ENCODE measurements at places on chromosomes 5 and 9.

DNA sequence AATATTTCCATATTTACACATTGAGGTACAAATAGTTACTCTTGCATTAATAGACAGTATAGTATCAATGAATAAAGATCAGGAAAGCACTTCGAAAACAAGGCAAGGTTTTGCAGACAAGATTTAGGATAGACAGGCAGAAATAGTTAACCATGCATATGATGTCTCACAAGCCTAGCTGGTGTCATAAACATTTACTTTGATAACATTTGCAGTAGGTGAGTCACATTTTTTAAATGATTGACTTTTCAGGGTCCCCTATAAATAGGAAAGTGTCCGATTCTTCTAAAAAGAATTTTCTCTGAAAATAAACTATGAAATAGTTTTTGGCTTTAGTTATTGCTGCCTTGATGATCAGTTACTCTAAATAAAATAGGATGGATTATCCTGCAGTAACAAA, 162.1 kb downstream of the SNX18 start:
- no peak for DNase-seq

DNA sequence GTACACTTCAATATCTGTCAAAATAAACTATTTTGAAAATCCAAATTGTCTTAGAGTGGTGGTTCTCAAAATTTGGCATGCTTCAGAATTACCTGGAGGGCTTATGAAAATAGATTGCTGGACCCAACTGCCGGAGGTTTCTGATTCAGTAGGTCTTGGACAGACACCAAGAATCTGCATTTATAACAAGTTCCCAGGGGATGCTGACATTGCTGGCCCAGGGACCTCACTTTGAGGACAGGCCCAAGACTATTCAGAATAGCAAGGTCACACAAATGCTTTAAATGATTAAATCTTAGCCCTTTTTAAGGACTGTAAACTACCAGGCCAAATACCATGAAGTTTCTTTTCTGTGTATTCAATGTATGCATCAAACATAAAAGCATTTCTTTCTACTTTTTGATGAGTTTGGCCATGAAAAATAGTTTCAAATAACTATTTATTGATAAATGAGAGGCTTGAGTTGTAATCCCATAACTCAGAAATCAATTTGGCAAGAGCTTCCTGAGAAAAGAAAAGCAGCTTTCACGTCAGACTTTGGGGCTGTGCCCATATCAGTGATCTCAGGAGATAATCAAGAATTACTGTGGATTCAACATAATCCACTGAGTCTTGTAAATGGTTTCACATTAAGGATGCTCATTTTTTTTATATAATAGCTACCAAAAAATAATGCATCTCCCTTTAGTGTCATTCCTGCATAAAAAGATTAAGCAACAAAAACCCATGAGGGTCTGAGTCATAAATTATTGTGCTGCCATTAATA, 191.4 kb downstream of the FRMD3 start:
- no peak for DNase-seq

DNA sequence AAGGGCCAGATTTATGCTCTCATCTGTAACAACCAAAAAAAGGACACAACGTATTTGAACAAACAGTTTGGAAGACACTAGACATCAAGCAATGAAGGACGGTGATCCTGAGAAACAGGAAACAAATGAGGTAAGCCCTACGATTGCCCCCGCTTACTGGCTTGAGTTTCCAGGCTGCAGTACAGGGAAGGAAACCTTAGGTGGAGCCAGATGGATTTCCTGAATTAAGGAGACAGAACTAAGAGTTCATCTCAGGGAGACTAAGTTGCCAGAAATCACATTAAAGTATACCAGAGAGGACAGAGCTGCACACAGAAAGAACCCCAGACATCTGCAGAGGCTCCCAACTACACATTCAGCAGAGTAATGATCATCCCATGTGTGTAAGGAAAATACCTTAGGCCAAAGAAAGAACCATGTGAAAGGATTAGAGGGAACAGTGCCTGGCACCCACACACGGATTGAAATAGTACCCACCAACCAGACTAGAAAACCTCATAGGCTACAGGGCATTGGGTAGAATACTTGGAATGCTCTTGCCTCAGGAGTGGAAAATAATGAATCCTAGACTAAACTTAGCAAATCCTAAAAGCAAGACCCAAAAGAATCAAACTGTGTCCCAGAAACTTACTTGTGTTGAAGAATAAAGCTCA, 99.3 kb upstream of the NIPBL start:
- no peak for DNase-seq

DNA sequence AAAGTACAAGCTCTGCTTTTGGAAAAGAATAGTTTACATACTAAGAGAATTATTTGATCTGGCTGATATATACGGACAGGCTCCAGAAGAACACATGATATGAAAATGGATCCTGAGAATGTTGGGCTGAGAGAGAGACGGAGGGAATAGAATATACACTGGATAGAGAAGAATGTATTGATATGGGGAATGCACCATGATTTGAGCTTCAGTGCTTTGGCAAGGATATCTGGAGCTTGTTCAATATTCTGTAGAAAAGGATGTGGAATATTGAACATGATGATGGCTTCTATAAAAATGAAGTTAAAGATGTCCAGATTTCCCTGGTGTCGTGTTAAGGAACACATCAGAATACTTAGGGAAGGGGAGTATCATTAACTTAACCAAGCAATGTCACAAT, 280.5 kb upstream of the VLDLR start:
- no peak for DNase-seq

DNA sequence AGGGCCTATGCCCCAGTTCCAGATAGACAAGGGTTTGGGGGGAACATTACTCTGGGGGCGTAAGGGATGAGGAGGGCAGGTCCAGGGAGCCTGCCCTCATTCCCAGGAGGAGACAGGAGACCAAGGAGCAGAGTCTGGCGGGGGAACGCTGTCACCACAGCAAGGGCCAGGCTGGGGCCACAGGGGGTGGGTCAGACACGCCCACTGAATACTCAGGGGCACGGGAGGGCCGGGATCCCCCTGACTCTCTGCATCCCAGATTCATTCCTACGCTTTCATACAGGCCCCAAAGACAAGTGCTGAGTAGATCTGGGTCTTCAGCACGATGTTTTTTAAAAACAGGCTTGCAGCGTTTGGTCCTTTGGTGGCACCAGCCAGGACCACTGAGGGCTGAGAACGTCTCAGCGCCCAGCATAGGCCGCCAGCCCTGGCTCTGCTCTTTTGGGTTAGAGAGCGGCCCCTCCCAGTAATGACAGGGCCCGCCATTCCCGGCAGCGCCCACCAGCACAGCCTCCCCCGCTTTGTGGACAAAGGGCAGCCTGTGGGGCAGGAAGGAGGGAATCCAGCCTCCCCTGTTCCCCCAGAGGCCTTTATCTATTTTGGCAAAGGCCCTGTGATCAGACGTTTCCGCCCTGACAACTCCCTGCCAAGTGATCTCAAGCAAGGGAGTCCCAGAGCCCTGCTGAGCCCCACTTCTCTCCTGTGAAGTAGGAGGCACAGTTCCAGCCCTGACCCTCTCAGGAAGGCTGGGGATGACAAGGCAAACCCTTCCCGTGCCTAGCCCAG, 24.9 kb downstream of the NEK6 start:
- no peak for DNase-seq

DNA sequence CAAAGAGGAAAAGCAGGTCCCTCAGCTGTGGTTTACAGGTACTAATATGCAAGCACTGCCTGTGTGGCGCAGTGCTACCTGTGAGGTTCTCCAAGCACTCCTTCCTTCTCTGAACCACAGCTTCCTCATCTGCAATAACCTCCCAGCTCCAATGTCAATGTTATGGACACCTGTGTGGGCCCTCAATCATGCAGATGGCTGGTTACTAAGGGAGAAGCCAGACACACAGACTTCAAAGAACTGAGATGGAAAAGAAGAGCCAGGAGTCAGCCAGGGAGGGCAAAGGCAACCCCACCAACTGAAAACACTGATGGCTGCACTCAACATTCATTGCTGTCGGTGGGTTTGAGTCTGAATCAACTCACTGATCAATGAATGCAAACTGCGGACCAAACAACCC, 77.7 kb downstream of the NR6A1 start:
- no peak for DNase-seq

- no peak for DNase-seq
These were observed 233.4 kb upstream of the ST8SIA4 start for GRCh38 chr5:101136454-101136853.

DNA sequence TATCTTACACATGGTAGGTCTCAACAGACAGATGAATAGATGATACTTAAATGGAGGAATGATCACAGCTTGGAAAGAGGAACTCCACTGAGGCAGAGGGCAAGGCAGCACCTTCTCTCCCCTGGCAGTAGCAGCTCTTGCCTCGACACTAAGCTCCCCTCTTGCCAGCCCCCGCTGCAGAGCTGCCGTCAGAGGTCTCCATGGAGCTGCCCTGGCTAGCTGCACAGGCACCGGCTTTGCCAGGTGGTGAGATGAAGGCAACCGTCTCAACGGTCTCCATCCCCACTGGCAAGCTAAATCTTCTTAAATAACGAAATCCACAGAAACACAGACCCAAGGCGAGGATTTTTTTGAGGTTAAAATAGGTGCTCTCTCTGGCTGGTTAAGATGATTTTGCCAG, 81.2 kb downstream of the CRB2 start:
- DNase-seq, result no peak

DNA sequence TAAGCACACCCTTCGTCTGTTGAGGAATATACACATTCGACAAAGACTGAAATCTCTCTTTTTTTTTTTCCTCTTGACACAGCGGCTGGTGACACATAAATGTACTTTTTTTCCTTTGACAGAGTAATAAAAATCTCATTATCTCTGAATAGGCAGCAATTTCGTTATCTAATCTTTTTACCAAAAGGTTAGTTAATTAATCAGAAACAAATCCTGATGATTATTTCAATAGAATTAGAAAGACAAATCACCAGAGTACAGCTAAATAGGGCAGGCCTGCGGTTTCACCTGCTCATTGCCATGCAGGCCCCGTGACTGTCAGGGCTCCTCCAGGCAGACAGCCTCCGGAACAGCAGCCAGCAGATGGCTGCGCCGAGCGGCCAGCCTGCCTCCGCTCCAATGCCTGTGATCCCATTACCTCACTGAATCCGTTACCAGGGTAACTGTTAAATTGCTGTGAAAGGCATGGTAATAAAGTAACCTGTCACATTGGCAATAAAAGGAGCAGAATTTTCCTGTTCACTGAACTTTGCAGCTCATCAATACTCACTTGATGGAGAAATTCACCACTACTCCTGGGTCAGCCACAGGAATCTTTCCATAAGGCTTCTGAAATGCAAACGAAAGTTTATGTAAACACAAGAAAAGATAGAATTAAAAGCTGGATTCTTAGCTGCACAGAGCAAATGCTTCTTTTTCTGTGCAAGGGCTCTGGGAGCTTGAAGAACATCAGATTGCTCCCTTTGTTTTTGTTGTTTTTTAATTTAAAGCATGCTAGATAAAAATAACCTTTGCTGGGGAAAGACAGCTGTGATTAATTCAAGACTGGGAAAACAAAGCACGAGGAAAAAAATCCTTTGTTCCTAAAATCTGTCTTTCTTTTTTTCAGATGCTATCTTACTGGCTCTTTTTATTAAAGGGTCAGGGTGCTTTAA, 666.4 kb upstream of the ZNF608 start:
- DNase-seq, result peak; percentile 67

DNA sequence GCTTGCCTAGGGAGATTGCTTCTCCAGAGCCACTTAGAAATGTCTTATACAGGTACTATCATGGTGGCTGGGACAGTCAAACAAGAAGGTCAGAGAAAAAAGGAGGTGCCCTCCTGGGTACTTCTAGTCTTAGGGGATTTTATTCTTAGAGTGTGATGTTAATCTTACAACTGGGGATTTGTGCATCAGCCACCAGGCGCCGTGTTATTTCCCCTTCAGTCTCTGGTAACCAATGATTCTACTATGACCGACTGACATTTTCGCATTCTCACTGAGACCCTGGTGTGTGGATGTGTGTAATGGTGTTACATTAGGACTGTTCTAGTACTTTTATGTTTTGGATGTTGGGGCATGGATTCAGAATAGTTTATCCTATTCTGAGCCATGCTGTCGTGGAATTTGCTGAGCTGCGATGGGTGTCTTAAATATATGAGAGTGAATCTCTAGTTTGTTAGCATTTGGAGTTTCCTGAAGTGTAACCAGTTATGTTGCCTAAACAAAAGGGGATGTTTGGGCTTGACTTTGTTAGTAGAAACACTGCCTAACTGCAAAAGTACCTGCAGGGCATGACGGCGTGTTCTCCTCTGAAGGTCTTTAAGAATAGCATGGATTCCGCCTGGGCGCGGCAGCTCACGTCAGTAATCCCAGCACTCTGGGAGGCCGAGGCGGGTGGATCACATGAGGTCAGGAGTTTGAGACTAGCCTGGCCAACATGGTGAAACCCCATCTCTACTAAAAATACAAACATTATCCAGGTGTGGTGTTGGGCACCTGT, 175.2 kb upstream of the DAP start:
- DNase-seq, result no peak

DNA sequence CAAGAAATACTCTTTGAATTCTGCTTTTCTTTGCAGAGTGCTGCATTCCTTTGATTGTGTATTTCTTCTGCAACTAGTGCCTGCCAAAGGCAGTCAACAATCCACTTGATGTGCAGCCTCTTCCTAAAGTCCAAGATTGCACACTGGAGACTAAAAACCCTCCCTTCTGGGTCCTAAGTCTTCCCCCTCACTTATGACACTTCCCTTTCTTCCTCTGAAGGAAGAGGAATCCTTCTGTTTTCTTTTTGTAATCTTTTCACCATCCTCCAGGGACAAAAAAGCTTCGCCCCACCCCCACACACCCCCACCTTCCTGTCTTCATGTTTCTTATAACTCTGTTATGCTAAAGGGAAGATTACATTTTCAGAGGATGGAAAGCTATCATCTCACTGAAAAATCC, 39.9 kb downstream of the WDR36 start:
- no peak for DNase-seq

DNA sequence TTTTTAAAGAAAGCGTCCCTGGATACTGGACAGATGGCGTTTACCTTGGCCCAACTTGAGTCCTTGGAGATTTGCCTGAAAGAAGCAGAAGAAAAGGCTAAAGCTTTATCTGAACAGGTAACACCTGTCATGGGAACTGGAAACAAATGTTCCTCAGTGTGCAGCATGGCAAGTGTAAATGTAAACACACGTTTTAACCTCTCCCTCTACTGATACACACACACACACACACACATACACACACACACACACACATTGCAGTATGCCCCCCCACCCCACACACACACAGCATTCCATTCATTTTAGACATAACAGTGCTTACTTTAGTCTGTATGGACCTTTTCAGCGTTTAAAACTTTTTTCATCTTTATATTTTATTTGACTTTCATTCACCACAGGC, 51.1 kb downstream of the CCDC192 start:
- no peak for DNase-seq

DNA sequence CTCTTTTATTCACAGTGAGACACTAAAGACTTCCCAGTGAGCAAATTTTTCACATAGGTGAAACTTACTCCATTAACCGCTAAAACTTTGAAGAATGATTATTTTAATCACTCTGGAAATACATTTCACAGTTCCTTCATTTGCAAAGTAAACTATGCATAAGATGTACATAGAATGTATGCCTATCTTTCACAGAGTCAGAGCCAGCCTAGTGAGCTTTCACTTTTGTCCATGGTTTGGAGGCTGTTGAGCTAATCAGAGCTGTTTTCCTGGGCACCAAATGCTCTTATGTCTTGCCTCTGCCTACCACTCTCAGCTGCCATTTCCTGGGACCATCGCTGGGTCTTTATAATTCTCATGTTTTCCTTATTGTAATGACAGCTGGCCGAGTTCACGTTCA, 67.3 kb downstream of the PDE8B start:
- no peak for DNase-seq
